NCI-H2171 treated with DMSO at 0.1 percent for 48 hours (cell line): ENCODE measurements at places on chromosomes 3 and 15.

DNA sequence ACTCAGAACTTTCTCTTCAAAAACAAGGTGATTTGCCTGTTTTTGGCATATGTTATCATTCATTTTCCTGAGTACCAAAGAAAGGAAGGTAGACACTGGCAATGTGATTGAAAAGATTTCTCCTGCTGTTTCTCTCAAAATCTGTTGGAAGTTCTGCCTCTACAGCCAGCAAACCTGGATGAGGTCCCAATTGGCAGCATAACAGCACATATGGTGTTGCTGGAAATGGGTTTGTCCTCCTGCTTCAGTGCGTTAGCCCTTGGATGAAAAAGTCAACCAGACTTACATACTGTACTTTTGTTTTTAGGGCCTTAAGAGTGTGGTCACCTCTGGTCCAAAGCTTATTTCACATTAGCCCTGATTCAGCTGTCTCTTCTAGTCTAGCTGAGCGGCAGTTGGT is 237.6 kb upstream of the MME start:
- DNase-seq = no peak

DNA sequence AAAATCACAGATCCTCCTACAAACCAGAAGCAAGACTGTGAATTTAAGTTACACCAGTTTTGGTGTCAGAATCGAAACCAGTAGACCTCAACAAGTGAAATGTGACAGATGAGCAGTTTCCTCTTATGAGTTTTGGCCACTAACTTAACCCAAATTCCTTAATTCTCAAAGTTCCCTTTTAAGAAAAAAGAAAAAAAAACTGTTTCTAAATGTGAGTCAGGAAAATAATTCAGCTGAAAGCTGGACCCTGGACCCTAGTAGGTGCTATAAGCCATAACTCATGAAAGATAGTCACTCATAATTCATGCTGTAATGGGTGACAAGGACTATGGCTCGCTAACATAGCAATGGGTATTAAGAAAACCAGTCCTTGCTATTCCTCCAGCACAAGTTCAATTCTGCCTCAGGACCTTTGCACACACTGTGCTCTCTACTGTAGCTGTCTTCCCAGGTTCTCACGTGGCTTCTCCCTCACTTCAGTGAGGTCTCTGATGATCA is 9.0 kb upstream of the THRB start:
- DNase-seq = no peak

DNA sequence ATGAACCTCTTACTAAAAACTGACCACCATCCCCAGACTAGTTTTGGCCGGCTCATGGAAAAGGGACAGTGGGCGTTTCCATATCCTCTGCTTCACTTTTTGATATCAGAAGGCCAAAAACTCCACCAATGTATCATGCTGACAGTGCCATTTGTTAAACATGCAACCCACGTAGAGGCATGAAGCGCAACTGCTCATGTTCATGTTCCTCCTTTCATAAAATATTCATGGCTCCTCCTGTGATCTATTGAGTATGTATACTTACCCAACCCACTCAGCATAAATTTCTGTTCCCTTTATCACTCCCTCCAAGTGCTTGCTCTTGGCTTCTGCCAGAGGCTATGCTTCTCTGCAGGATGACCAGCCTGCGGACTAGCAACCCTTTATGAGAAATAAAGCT is 58.7 kb upstream of the TGFBR2 start:
- no peak for DNase-seq

DNA sequence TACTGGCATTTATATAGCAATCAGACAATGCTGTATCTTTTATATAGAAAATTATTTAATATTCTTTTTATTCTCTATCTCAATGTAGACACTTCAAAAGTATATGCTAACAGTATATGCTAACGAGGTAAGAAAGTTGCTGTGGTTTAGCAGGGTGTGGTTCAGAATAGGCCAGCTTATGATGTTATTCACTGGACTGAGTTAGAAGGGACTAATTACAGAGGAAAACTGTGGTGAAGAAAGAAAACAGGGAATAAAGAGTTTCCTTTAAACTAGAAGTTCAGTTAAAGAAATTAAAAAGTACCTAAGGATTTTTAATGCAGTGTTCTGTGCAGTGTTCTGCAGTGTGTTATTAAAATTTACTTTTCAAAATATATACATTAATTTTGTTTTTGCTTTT is 59.4 kb downstream of the MYO9A start:
- no peak for DNase-seq

GRCh38 chr15:72082176-72082575 is 35.8 kb downstream of the MYO9A start:
- no peak for DNase-seq

DNA sequence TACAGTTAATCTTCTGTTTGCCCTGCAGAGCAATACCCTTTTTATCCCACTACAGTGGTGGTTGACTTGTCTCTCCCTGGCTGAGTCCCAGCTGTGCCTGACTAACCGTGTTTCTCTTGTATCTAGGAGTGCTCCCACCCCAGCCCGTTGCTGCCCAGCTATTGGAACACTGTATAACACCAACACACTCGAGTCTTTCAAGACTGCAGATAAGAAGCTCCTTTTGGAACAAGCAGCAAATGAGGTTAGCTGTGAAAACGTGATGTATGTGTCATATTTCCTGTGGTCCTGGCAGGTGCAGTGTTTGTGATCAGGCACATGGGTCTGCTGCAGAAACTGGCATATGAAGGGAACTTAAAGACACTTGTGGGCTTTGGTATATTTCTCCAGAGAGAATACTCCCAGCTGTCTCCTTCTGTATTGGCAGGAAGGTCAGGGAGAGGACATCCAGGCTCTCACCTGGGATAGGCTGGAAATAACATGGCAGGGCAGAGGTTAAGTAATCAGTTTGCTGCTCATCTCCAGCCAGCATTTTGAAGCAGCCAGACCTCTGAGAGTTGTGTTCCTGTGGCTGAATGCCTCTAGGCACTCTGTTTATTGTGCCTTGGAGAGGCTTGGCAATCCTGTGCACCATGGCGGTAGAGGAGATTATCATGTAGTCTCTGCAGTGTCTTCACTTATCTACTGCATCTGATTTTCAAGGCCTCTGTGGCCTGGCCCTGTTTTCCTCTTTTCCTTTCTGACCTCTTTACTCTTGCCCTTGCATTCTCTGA is 34.8 kb downstream of the ATG7 start:
- DNase-seq = peak; percentile 10

GRCh38 chr3:45994419-45995235 is 997 bp downstream of the FYCO1 start:
- DNase-seq = peak; percentile 53

GRCh38 chr3:57787867-57788623 is 31.9 kb downstream of the SLMAP start:
- DNase-seq = no peak

DNA sequence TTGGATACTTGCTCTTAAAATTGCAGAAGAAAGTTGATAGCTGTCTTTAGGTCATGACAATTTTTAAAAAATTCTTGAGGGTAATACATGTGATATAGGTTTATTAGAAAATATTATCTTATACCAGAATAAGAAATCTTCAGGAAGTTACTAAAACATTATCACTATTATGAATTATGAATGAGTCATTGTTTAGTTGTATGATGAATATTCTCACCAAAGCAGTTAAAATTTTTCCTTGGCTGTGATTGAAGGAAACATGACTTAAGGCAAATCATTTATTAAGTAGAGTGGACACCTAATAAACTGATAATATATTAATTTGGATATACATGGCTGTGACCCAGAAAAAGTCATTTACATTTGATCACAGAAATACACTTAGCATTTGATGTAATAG is 30.1 kb downstream of the APPL1 start:
- DNase-seq = no peak

DNA sequence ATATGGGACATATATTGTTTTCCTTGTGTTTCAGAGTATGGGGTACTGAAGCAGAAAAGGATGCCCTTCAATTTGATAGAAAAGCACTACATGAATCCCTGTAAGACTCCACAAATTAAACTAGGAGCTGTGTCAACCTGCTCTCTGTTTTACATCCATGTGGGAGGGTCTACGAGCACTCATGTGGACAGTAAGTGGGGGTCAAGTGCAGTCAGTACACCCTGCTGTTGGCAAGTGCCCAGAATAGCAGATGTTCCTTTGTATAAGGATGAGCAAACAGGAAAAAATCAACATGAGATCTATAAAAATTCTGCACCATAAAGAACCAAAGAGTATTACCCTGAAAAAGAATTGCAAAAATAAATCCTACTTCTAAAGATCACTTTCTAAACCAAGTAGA is 659.9 kb downstream of the SI start:
- DNase-seq = peak; percentile 84

- DNase-seq = no peak
Observed at GRCh38 chr3:133880287-133880686, 15.4 kb downstream of the RAB6B start.

- DNase-seq = no peak
Observed at GRCh38 chr15:51924156-51925068, 47.2 kb downstream of the LEO1 start.

DNA sequence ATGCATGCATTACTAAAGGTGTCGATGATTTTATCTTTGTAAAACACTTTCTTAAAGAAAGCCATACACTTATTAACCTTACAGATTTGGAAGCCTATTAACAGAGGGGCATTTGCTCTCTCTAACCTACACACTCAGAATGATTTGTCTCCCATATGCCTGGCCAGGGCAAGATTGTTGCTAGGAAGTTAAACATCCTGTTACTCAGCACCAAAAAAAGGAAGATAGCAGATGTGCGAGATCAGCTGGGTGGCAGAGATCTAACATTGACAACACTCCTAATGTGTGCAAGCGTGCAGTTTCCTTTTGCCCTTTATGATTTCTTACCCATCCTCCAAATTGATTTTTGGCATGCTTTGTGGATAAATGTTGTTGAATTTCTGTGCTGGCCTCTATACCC is 73.9 kb upstream of the TMEM108 start:
- no peak for DNase-seq

DNA sequence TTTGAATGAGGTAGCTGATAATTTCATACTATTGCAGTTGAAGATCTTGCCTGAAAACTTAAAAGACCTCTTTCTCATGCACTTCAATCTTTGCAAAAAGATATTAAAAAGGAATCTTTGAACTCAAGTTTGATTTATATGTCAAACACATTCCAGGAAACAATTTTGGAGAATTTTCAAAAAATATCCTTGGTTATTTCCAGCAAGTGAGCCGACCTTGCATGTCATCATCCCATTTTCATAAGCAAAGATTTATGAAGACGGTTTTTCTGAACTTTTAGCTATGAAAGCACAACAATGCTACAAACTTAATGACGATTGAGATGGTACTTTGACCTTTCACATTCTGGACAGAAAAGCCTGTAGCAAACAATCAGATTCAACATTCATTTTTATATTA is 95.6 kb downstream of the RFX7 start:
- no peak for DNase-seq

DNA sequence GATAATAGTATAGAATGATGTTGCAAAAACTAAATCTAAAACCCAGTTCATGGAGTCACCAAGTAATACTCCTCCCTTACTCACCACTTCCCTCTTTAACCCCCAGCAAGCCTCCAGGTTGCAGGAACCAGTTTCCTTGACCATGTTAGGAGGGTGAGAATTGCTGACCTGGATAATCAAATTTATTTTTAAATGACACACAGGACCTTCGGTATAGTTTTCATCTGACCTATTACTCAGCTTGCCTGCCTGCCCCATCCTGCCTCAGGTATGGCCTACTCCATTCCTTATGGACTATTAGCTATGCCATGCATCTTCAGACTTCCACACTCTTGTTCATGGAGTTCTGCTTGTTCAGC is 883 bp downstream of the RTP4 start:
- no peak for DNase-seq

DNA sequence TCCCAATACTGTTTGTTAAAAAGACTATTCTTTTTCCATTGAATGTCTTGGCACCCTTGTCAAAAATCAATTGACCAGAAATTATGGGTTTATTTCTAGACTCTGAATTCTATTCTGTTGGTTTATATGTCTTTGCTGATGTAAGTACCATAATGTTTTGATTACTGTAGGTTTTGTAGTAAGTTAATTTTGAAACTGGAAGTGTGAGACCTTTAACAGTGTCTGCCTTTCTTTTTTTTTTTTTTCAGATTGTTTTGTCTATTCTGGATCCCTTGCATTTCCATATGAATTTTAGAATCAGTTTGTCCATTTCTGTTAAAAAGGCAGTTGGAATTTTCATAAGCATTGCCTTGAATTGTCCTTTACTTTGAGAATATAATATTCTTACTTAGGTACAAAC is 13.6 kb downstream of the ATP2C1 start:
- no peak for DNase-seq

DNA sequence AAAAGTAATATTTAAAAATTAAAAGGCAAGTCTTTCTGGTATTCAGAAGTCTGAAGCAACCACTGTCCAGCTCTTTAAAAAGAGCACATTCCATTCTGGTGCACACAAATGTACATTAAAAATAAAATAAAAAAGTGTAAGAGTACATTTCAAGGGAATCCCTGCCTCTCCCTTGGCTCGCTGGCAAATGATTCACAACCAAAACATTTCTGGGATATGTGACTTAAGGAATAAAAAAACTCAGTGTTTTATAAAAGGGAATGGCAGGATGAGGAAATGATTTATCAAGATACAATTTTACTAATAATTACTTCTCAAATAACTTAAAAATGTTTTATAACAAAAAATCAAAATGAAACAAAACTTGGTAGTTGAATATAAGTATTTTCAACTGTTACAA is 23.8 kb upstream of the ANXA2 start:
- no peak for DNase-seq

GRCh38 chr3:26989037-26989436 is 366.5 kb downstream of the LRRC3B start:
- DNase-seq = no peak

DNA sequence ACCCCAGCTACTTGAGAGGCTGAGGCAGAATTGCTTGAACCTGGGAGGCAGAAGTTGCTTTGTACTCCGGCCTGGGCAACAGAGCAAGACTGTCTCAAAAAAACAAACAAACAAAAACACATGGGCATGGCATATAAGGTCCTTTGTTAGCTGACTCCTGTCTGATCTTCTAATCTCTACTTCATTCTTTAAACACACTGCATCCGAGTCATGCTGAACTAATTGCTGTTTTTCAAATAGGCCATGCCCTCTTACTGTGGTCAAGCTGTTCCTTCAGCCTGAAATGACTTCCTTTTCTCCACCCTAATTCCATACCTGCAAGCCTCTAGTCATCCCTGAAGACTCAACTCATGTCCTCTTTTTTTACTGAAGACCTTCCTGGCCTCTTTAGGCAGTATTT is 22.3 kb upstream of the SLMAP start:
- DNase-seq = no peak

DNA sequence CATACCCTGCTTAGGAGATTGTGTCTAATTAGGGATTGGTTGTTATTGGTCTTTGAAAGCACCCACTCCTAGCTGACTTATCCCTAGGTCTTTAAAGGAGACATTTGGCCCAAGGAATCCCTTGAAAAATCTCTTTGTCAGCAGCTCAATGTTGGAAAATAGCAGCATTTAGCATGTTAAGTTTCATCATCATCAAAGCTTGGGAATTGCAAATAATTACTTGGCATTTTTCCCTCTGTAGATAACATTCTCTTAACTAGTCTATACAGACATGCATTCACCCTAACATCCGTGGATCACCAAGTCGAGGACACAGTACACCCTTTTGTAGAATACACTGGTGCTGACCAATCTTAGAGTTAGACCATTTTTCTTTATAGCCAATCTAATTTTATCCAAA is 332.2 kb downstream of the AGBL1 start:
- no peak for DNase-seq

- DNase-seq = no peak
Observed at GRCh38 chr15:73891328-73892315, 18.3 kb downstream of the TBC1D21 start.
